Activated CD4-positive, CD25-positive, alpha-beta regulatory T cell treated with anti-CD3 and anti-CD28 coated beads, Interleukin-2, amount 50 U/mL, for 72 hours (primary cell): ENCODE measurements at places on chromosomes 7 and 10.

- no peak for DNase-seq
Observed at GRCh38 chr7:130149281-130150139, 55.7 kb downstream of the TMEM209 start.

DNA sequence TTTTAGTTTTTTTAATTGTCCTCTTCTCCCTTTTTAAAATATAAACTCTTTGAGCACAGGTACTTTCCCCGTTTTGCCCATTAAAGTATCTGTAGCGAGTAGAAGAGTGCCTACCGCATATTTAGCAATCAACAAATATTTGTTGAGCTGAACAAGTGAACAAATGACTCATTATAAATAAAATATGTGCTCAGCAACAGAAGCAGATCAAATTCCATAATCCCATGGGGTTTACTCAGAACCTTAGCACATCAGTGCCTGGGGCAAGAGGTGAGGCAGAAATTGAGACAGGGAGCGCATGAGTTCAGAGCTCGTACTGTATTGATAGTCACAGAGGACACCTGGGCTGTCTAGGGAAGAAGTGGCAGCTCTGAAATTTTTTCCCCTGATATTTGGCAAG is 161.0 kb downstream of the SEM1 start:
- no peak for DNase-seq

DNA sequence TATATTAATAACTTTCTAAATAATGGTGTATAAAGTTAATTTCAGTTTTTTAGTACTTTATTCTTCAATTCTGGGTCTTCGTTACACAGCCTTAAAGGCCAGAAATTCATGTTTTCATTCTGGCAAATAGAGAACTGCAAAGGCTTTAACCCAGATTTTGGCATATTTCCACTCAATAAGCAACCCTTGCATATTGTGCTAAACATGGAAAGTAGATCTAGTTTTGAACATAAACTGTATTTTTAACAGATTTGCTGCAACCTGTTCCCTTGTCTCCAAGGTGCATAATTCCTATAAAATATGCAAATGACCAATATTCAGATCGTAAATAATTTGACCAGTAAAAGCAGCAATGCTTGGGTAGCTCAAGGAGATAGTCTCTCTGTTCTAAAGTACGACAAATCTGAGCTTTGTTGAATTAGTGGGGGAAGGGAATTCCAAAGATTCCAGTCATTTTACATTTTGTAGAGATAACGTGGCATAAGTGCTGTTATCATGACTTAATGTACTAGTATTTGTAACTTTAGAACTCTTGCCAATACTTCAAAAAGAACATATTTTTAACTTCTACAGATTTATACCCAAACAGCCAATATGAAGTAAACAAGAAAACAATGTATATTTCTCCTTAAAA is 46.4 kb upstream of the RSBN1L start:
- no peak for DNase-seq

DNA sequence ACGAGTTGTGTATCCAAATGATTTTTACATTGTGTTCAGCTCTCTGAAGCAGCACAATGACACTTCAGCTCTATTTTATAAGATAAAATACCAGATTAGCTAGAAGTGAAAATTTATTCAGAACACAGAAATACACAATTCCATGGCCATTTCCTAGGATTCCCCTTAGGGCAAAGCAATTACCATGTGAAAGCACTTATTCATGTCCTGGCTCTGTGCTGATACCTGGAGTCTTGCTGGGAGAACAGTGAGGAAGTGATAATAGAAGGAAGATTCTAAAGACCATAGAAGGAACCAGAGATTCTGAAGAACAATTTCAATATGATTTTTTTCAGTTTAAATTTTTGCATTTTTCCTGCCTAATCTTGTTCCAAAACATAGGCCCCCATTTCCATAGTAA is 657.4 kb upstream of the ZWINT start:
- DNase-seq, result no peak

DNA sequence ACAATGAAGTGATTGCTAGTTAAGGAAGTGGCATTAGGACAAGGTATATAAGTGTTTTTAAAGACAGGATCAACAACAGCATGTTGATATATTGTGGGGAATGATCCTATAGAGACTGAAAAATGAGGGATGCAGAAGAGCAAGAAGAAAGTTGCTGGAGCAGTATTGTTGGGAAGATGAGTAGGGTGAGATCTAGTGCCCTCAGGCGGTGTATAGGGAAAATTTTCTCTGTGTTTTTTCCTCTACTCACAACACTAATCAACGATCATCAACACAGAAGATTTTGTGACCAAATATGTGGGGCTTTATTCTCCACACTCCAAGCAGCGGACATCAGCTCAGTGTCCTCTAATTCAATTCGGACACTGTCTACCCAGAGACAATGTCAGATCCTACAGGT is 9.6 kb upstream of the PTTG1IP2 start:
- DNase-seq, result no peak

GRCh38 chr10:63267414-63268148 is 134.5 kb downstream of the NRBF2 start:
- no peak for DNase-seq

DNA sequence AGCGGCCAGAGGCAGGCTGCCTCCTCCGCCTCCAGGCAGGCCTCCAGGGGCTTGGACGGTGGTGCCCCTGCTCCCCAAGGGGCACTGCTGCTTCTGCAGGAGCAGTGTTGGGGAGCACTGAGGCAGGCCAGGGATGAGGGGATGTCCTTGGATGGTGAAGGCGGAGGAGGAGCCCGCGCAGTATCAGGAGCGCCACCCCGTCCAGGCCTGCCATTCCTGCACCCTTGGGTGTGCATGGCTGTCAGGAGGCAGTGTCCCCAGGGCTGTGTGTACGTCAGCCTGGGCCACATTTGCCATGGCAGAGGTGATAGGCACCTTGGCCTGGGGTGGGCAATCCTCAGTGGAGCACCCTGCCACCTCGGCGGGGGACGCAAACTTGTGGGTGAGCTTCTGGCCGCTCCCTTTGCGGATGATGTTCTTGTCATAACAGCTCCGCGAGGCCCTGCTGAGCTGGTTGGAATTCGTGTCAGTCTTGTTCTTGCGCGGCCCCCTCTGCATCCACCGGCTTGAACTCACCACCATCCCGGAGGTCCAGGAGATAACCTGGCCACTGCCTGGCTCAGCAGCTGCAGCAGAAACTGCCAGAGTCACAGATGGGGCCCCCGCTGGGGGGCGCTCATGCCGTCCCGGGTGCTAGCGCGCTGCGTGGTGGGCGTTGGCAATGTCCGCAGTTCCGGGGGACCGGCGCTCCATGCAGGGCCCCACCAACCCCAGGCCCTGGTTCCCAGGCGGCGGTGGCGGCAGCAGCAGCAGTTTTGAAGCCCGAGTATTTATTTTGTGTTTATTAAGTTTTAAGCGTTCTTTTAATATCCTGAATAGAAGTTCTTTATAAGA is 182.3 kb upstream of the ADCY1 start:
- no peak for DNase-seq
